Tibial nerve (tissue), 4 donors: ENCODE measurements at places on chromosomes 5 and 9.

DNA sequence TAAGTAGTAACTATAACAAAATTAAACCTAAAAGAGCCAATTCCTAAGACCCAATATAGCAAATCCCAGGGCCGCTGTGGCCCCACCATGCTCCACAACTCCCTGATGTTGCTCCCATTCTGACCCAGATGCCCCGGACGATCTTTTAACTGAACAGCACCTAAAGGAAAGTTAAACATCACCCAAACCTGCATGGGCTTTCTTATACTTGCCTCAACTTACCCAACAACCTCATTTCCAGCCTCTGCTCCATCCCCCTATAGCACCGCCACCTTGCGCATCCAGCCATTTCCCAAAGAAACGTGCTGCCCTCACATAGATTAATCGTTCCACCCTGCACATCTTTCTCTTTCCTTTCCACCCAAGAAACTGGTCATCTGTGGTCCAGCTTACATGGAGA, 54.6 kb downstream of the ZNF354C start:
- DNase-seq, result no peak

DNA sequence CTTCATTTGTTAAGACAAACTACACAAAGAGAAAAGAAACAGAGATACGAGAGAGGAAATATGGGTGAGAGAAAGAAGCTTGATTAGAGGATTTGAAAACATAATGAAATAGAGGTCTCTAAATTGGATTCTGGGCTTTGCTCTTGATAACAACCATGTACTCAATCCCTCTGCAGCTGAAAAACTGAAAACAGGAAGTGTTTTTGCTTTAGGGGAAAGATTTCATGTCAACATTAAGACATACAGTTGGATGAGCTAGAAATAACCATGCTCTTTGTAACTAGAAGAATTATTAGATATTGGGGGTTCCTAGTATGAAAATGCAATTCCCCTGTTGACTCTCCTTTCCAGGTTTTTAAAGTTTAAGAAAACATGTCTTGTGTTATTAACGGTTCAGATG, 21.9 kb downstream of the CRHBP start:
- no peak for DNase-seq

DNA sequence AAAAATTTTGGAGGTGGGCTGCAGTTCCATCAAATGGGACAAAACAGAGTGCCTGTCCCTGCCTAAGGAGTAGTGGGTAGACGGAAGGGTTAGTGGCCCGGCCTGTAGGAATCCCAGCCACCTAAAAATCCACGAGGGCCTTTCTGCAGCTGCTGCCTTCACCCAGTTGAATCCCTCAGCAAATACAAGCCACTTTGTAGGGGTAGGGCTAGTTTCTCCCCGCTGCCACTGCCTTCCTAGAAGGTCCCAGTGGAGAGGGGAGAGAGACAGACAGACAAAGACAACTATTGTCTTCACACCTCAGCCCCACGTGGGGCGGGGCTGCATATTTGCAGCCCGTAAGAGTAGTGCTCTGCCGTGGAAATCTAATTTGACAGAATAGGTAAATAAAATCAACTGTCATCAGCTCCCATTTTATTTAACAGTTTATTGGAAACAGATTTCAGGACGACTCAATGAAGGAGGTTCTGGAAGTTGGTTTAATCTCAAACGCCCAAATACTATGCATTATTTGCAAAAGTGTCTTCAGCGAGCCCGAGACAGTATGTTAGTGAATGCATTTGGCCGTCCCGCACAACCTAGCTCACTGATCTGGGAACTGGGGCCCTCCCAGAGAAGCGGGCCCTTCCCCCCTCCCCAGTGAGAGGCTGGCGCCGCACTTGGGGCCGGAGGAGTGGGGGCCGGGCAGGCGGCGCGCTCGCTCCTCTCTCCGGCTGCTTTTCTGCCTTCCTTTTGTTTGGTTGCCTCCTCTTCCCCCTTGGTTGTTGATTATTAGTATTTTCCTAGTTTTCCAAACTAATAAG, 67.6 kb upstream of the TBCA start:
- no peak for DNase-seq

DNA sequence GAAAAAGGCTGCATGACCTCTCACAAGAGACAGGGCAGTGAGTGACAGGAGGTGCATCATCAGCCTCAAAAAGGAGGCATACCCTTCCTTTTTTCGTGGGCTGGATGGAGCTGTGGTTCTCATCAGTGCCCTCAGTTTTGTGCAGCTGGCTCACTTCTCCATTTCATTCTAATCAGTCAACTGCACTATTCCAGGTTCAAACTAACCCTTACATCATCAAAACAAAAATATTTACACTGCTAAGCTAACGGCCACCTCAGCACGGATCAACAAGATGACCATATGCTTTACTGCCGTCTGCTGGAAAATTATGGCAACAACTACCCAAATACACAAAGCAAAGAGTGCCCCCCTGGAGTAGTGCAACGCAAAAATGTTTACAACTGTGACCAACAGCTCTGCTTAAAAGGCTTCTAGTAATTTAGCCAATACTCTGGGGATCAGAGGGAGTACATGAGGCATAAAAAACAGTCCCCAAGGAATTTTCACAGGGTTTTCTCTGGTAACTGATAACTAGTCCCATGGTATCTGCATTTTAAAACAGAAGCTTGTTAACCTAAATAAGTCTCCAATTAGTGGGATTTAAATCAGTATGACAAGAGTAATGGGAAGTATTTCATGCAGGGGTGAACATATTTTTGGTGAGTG, 10.8 kb downstream of the KCNV2 start:
- no peak for DNase-seq

- no peak for DNase-seq
These were observed 61.7 kb downstream of the CDC14B start for GRCh38 chr9:96557921-96558320.

- no peak for DNase-seq
These were observed 2.5 kb upstream of the PRDM6 start for GRCh38 chr5:123086376-123087055.

DNA sequence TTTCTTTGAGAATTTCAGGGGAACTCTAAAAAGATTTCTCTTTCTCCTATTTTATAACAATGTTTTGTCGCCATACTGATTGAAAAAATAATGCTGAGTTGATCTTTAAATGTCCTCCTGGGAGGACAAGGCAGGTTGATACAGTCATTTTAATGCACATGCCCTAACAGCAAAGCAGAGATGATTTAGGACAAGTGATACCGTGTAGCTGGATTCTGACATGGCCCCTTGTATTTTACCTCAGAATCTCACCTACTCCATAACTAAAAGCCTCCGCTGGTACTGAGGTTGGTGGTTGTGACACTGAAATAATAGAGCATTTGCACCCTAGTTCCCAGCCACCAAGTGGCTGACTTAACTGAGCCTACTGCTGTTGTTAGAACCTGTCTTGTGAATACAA, 811 bp upstream of the LRRTM2 start:
- DNase-seq, result no peak

GRCh38 chr5:14143546-14143840, 351 bp downstream of the TRIO start:
- DNase-seq, result no peak

DNA sequence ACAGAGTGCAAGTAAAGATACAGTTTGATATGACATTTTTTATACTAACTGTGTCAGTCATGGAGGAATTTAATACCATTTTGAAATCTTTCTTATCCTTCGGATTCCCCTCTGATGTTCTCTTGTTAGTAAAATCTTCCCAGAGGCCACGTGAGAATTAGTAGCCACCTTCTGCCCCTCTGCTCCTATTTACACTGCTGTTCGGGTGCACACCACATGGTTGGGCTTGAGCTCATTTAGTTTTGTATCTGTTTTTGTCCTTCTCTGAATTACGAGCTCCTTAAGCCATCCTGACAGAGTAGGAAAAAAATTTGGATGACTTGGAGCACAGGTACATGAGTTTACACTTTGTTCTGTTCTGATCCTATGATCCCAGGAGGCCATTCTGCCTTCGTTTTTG, 109.7 kb downstream of the SV2C start:
- no peak for DNase-seq

DNA sequence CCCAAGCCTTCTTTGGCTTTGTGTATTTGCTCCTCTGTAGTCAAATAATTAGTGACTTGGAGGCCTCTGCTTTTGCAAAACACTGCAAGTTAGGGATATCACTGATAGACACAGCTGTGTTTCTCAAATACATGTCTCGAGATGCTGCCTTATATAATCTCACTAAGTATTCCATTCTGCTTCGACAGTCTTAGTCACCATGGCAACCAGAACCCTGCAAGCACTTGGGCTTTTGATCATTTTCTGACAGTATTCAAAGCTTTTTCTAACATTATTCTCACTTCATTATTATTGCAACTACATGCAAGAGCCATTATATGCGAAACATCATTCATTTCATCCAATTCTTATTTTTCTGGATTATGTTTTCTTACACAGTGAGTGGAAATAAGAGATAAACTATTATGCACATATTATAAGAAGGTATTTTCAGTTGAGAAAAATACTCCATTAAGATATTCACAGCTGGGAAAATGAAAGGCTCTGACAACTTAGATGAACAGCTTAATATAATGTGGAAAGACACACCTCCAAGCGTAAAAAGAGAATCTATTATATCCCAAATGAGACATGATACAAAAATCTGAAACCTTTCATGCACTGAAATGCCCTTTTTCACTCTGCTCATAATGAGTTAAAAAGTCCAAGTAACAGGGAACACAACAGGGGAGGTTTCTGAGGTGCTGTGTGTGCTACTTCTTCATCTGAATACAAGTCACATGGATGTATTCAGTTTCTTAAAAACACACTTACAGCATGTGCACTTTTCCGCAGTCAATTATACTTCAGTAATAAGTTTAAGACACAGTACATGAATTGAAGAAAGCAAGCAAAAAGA, 93.9 kb downstream of the SCAI start:
- DNase-seq, result no peak

GRCh38 chr9:132167192-132167591, 5.3 kb downstream of the NTNG2 start:
- no peak for DNase-seq
